Colonic mucosa (tissue), 4 donors: ENCODE measurements at places on chromosomes 2 and 18. TPM values are rescaled to one million over a fixed set of nuclear protein-coding genes. Genes with fewer than 3 reads are reported as not detected.

XDH gene
- 18.4 TPM for total RNA-seq

ALK gene
- total RNA-seq, result not detected

DNA sequence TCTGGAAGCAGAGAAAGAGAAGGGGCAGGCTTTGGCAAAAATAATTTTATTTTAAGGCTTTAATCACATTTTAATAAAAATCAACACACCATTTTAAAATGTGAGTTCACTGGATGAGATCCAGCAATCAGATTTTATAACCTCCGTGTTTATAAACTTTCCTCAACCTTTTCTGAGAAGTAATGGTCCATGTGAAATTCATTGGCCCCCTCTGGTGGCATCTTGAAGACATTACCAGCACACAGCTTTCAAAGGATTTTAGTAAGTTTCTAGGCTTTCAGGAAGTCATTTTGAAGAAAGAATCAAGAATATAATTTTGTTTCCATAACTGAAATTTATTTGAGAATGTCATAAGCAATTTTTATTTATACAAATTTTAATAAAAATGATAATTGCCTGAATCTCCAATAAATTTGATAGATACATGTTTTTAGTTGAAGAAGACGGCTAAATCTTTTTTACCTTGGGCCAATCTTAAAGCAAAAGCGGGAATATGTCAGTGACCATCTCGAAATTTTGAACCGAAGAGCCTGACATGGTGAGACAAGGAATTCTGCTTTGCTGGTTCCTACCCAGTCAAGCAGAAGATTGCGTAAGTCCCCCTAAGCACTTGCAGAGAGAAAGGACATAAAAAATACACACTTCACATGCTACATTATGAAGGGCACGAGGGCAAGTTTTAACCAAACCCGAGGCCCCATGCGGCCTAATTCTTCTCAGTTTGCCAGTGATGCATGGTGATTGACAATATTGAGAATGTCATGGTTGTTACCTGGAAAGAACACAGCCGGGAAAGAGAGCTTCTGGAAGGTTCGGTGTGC is 128.4 kb upstream of the CBLN2 start:
- DNase-seq, result no peak

- no peak for DNase-seq
These were observed 33.4 kb downstream of the COL4A4 start for GRCh38 chr2:227130636-227131035.

GRCh38 chr18:80171054-80171872 is 62.2 kb downstream of the ADNP2 start:
- DNase-seq, result peak; percentile 55

- no peak for DNase-seq
These were observed 4.7 kb downstream of the CREB1 start for GRCh38 chr2:207534417-207534816.

DNA sequence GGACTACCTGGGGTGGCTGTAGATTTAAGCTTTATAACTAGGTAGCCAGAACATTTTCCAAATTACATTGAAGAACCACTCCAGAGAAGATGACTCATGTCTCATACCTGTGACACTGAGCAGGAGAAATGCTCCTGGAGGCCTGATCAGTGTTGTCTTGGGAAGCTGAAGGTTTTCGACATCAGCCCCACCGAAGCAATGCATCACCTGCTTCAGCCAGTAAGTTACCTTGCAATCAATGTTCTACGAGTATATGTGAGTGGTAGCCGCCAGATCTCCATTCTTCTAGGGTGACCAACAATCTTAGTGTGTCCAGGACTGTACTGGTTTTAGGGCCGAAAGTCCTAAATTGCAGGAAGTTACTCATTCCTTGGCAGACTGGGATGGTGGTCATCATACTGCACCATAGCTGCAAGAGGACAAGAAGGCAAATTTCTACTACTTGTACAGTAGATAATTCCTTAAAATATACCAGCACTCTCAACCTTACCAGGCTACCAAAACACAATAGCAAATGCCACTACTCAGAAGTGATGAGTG is 109.3 kb upstream of the LINC00305 start:
- DNase-seq, result no peak

DNA sequence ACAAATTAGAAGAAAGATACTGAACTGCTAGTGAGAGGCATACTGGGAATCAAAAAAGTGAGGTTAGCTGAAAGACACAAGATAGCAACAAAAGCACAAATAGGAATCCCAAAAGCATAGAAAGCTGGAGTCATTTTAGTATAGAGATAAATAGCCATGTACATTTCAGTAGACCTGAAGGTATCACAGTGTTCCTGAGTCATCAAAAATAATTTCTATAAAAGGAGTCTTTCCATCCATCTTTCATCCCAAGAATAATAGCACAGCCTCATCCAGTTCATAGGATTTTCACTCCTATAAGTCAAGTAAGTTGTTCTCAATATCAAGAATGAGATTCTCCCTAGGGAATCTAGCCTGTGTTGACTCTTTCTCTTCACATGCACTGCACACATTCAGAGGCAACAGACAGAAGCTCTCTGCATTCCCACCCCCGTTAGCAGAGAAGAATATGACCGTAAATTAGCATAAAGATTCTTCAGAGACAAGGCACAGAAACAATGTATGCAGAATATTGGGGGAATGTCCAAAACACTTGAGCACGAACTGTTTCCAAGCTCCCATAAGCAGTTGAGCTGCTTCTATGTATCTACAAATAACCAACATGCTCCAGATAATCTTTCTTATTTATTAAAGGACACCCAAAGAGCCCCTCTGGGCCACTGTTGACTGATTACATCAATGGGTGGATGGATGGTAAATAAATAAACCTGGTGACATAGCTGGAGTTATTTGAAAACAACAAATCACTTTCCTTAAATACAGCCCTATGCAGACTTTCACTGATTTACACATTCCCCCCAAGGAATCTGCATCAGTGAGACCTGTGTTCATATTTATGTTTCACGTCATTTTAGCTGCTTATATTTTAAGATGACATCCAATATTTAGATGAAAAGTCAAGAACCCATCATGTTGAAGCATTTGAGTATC is 174.5 kb upstream of the PKDCC start:
- DNase-seq, result no peak

ABCG5 gene
- 0.29 TPM for total RNA-seq

DNA sequence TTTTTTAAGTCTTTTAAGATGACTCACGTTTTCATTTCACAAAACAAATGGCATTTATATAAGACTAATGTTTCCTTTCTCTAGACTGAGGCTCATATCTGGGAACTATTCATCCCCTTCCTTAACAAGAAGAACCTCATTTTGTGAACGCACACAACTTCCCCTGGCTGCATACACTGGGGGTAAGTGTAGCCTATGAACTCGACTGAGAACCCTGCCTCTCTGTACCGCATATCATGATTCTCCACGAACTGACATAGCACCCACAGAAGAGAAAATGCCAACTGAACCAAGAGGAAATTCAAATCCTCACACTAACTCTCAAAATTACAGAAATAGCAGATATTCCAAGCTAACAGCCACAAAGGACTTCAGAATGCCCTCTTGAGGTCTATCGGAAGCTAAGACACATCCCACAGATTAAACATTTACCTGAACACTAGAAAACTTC is 236.7 kb downstream of the TCF4 start:
- no peak for DNase-seq

DNA sequence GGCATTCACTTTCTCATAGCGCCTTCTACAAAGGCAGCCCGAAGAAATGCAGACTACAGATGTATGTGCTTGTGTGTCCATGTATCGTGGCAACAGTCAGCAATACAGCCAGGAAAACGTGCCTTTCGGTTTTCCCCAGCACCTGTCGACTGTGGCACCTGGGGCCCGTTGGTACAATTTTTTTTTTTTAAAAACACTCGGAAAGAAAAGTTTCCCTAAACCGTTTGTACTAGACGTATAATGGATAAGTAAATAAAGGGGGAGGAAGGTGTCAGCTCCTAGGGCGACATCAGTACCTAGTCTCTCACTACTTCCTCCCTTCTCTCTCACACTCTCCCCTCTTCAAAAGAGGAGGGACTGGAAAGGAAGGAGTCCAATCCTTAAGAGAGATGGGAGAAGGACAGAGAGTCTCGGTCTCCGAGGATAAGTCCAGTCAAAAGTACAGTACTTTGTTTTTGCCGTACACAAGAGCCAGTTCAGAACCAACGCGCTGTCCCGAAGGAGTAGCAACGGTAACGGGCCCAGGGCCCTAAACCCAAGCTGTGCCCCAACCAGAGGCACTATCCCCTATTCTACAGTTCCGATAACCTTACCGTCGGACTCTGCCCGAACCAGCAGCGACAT is 759 bp downstream of the PPP4R3B start:
- peak; percentile 33 for DNase-seq

DNA sequence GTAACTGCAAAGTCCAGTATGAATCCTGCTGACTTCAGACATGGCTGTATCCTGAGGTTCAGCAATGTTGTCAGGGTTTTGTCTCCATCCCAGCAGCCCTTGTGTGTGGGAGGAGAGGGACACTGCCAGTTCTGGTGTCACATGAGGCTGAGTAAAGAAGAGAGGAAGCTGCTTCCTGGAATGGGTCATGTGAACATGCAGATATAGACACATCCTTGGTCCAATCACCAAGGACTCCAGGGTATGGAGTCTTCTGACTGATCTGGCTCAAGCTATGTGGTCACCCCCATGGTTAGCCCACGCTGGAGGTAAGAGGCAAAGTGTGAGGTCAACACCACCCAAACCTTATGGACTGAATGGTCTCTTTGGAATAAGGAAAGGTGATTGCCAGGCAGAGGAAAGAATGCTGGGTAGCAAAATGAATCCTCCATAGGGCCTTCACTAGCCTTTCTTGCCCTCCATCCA is 134.4 kb upstream of the SLC1A4 start:
- DNase-seq, result no peak

DNA sequence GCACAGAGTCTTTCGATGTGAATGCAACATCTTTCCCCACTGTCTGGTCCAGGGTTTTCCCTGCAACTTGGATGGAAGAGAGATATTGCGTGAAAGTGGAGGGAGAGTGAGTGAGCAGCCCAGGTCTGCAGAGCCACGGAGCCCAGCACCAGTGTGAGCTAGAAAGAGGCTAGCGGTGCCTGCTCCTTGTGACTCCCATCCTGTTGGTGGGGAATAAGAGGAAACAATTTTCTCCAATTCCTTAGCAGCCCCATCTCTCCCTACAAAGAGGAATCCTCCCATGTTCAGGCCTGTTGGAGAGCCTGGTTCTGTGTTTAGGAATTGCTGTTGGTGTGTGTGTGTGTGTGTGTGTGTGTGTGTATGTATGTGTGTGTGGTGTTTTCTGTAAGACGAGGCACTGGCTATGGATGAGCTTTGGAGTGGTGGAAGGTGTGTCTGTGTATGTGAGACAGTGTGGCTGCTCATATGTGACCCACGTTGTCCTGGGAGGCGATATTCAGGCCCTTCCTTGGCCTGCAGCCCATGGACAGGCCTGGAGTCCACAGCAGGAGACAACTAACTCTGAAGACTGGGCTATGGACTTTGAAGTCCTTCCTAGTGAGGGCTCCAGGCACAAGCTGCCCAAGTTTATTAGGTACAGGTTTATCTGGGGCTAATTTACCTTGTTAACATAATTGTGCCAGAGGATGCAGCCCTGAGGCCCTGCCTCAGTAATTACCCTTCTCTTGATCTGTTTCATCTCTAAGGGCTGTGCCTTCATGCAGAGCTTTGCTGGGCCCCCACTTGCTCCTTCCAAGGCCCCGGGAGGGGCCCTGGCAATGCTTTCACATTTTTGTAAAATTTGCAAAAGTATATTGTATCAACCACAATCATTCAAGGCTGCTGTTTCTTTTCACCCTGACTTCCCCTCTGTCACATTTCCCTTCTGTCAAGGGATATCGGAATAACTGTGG is 88.6 kb upstream of the HAAO start:
- DNase-seq, result no peak

ITGB6 gene
- total RNA-seq, result 13.2 TPM

DNA sequence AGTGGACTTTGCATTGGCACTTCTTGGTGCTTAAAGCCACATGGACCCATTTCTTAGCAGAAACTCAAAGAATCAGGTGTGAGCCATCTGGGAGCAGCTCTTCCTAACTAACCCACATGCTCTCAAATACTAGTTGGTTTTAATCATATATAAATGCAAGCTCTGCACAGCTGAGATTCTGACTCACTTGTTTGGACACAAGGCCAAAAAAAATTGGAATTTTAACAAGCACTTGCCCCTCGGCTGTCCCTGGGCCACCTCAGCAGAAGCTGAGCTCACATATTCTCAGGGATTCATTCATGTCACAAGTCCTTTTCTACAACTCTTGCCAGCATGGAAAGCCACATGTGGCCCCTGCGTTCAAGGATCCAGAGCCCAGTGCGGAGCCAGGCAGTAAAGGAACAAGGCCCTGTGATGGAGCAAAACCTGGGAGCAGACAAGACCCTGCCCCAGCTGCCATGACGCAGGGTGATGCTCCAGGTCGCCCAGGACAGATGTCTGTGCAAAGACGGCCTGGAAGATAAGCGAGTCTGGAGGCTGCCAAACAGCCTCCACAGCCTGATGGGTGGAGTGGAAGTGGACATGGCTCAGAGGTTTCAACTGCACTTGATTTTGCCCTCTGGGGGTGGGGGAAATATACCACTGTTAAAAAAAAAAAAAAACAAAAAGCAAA is 266.5 kb downstream of the EIPR1 start:
- peak; percentile 7 for DNase-seq

REG1B gene
- total RNA-seq, result 10.2 TPM

STK17B gene
- 40.5 TPM for total RNA-seq

DSC2 gene
- 141 TPM for total RNA-seq

SERPINB13 gene
- total RNA-seq, result not detected

DNA sequence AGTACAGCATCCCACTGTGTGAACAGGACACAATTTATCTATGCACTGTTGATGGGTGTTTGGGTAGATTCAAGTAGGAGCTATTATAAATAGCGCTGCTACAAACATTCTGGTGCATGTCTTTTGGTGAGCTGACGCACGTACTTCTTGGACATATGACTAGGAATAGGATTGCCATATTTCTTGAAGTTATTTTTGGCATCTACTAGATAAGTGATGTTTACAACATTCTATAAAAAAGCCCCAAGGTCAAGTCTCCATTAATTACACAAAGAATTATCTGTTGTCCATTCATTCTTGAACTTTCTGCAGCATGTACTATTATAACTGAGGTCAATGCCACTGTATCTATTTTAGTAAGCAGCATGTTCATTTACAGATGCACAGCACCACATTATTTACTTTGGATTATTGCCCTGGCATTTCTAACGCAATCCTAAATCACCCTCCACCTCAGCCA is 225.5 kb upstream of the TMEM200C start:
- no peak for DNase-seq

GRCh38 chr2:105824446-105824845 is 79.7 kb downstream of the NCK2 start:
- no peak for DNase-seq

- DNase-seq, result no peak
These were observed 115.6 kb downstream of the TXNL1 start for GRCh38 chr18:56522816-56523215.

GRCh38 chr18:73959352-73959751 is 188.3 kb downstream of the FBXO15 start:
- no peak for DNase-seq

DNA sequence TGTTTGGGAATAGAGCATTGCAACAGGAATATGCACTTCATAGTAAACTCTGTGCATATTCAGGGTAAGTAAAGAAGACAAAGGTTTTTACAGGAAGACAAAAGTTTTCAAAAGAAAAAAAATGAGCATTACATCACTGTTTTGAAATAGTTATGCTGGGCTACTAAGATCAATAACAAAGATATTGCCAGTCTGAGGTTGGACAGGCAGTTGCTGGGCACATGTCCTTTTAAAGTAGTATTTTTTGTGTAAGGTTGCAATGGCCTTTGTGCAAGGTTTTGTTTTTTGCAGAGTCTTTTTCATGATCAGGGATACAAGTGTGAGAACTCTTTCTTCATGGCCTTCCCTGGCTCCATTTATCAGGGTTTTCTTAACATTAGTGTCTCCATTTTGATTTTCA is 16.2 kb downstream of the IL1B start:
- DNase-seq, result no peak
